Activated naive CD4-positive, alpha-beta T cell treated with Interleukin-2 at 50 U/mL for 16 hours (primary cell): ENCODE measurements at places on chromosomes 5 and 9.

- DNase-seq = no peak
Measured at GRCh38 chr9:72932619-72933018, 20.2 kb downstream of the ALDH1A1 start.

DNA sequence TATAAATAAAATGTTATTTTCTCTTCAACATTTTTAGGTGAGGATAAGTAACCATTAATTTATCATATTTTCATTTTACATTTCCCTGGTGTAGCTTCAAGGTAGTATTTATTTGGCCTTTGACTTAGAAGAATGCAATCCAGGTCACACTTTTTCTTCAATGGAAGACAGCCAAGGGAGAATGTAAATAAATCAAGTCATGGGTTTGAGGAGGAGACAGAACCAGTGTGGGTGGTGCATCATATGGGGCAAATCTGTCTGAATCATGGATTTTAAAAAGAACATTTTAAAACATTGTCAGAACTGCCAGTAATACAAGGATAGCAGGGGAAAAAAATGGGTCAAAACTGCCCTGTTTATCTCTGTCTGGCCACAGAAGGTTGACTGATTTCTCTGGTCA is 229.5 kb downstream of the FAM114A2 start:
- DNase-seq = no peak

- no peak for DNase-seq
Measured at GRCh38 chr5:168575391-168576372, 3.5 kb downstream of the PANK3 start.

DNA sequence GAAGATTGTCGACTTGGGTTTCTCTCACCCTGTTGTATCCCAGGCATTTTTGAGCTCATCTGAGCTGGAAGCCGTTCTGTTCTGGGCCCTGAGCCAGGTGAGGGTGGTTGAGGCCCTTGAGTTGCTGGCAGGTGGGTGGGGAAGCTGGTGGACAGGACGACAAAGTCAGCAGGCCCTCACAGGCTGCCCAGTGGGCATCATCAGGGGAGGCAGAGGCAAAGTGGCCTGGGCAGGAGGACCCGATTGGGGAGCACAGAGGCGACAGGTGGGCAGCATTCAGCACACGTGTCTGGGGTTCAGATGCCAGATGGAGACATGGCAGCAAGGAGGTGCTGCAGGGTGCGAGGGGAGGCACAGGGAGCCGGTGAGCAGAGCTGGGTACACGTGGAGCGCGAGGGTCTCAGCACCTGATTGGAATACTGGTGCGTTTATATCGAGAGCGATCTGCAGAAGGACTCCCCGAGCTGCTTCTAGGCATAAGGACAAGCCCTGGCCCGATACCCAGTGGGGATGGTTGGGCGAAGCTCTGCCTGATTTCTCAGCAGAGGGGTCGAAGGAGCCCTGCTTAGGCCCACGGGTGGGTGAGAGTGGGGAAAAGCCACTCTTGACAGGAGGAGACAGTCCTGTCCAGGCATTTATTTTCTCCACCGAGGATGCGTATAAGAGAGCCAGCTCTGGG is 49.0 kb upstream of the SUSD3 start:
- DNase-seq = peak; percentile 1

DNA sequence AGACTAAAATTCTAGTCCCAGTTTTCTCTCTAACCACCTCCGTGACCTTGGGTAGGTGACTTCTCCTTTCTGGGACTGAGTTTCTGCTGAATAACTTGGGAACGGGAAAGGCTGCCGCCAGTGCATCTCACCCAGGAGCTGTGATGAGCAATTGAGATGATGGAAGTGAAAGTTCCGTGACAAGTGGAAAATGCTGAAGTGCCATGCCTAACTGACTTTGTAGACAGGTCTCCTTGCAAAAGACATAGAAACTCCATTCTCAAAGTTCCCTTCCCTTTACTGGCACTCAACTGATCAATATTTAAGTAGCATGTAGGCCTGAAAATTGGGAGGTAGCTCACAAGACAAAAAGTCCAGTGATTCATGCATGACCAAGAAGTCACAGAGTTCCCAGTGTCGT is 6.3 kb upstream of the ADAM19 start:
- no peak for DNase-seq

- peak; percentile 77 for DNase-seq
Measured at GRCh38 chr5:141664733-141665461, 13.7 kb upstream of the FCHSD1 start.
